ENCODE measurements at places on chromosomes 6 and 20. TPM values are rescaled to one million over a fixed set of nuclear protein-coding genes. Genes with fewer than 3 reads are reported as not detected.

The CST3 gene
- 458 TPM for polyA plus RNA-seq

The BPIFB1 gene
- not detected for polyA plus RNA-seq

The TRAPPC3L gene
- polyA plus RNA-seq = 0.17 TPM

The TRIM10 gene
- polyA plus RNA-seq = not detected

The HFE gene
- polyA plus RNA-seq = 23.5 TPM

The TOX2 gene
- polyA plus RNA-seq = 7.6 TPM

The XKR7 gene
- not detected for polyA plus RNA-seq

The NDUFAF5 gene
- polyA plus RNA-seq = 16.1 TPM

The CDC25B gene
- 68.1 TPM for polyA plus RNA-seq

The ANGPT4 gene
- polyA plus RNA-seq = not detected

The GABBR1 gene
- polyA plus RNA-seq = 14.5 TPM

The HSPA1B gene
- 42.8 TPM for polyA plus RNA-seq

GRCh38 chr6:56255349-56255748 lies 8.0 kb upstream of the COL21A1 start:
- DNase-seq = no peak

- DNase-seq = no peak
These were observed 61.0 kb downstream of the CEP162 start for GRCh38 chr6:84166395-84166794.

DNA sequence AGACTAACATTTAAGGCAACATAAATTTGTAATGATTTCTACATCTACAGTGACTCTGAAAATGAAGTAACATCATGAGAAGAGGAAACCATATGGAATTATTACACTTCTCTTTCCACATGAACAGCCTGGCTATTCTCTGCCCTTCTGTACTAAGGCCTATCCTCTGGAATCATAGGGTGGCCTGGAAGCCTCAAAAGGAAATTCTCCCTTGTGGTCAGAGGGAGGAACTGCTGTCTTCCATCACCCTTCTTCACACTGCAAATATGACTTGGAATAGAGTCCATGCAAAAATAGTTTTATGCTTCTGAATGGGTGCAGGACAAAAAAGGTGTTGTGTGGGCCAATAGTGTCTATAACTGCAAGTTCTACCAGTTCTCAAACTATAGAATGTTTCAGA lies 44.6 kb upstream of the SH3BGRL2 start:
- no peak for DNase-seq

DNA sequence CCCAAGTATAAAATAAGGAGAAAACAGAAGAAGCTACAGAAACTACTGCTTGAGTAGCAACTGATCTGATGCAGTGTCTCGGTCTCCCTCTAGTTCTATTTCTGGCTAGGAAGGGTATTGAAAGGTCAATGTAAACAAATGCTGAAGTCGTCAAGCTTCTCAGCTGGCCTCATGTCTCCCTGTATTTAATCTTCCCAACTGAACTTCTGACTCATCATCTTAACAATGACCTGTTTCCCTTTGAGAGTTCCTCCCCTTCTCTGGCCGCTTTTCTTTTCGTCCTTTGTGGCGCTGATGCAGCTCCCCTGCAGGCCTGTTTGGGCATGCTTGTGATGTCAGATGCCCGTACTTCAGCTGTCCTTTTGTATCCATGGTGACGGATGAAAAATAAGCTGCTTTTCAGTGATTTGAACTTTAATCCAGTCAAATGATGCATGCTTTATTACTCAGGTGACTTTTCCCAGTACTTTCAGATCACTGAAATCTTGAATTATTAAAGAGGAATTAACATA lies 7.8 kb upstream of the LCA5 start:
- peak; percentile 93 for DNase-seq

- DNase-seq = no peak
These were observed 407.7 kb downstream of the CDH26 start for GRCh38 chr20:60365882-60366281.

GRCh38 chr6:105382496-105382895 lies 20.4 kb downstream of the PREP start:
- no peak for DNase-seq

- no peak for DNase-seq
These were observed 74.6 kb downstream of the UTRN start for GRCh38 chr6:144359783-144360182.

DNA sequence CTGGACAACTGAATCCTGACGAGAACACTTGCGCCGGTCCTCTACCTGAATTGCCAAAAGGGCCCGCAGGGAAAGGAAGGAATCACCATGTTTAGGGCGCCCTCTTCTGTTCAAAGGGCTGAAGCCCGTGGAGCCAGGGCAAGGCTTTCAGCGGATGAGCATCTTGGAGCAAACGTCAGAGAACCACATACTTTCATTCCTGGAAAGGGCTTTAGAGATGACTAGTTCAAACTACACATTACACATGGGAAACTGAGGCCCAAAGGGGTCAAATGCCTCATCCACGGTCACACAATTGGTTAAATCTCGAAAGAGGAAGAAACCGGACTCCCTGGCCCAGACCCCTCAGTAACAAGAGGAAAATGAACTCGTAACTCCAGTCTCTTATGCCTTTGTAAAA lies 11.5 kb upstream of the ZNF133 start:
- no peak for DNase-seq

DNA sequence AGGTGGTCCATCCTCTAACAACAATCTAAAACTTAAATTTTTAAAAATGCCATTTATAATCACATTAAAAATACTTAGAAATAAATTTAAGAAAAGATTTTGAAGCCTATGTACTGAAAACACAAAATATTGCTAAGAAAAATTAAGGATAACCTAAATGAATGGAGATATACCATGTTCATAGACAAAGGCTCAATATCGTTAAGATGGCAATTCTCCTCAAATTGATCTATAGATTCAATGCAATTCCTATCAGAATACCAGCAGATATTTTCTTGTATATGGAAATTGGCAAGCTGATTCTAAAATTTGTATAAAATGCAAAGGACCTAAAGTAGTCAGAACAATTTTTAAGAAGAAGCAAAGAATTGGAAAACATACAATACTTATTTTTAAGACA lies 19.7 kb upstream of the UST start:
- DNase-seq = no peak

GRCh38 chr6:167589615-167589940 lies 237.1 kb upstream of the AFDN start:
- DNase-seq = no peak

GRCh38 chr6:147625946-147626345 lies 117.5 kb downstream of the SAMD5 start:
- DNase-seq = no peak

GRCh38 chr6:138115201-138115600 lies 8.0 kb upstream of the PERP start:
- no peak for DNase-seq

GRCh38 chr6:14828201-14828611 lies 417.7 kb upstream of the JARID2 start:
- no peak for DNase-seq

DNA sequence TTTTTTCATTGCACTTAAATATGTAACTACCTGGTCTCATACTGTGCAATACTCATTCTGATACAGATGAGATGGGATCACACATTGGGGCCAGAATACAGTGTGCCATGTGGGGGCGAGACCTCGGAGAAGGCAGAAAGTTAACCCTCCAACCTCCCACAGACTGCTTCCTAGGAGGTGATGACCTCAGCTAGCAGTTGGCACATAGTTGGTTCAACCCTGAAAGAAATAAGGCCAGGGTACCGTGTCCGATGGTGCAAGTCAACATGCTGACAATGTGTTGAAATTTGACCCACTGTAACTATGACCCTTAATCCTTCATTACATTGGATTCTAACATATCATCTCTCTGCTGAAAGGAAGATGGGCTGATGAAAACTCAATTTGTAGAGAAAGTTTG lies 61.9 kb downstream of the GJA10 start:
- DNase-seq = no peak

DNA sequence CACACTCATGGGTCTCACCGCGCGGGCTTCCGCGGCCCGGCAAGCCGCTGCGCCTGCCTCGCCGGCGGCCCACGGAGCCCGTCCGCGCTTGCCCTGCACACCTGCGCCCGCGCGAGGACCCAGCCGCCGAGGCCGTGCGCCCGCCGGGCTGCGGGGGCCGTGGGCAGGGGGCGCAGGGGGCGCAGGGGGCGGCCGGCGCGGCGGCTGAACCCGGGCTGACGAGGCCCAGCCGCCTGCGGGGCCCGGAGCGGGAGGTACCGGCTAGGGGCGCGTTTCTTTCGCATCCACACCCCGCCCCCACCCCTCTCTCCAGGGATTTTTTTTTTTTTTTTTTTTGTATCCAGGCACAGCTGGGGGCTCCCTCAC lies 43.8 kb upstream of the OSTM1 start:
- DNase-seq = no peak

DNA sequence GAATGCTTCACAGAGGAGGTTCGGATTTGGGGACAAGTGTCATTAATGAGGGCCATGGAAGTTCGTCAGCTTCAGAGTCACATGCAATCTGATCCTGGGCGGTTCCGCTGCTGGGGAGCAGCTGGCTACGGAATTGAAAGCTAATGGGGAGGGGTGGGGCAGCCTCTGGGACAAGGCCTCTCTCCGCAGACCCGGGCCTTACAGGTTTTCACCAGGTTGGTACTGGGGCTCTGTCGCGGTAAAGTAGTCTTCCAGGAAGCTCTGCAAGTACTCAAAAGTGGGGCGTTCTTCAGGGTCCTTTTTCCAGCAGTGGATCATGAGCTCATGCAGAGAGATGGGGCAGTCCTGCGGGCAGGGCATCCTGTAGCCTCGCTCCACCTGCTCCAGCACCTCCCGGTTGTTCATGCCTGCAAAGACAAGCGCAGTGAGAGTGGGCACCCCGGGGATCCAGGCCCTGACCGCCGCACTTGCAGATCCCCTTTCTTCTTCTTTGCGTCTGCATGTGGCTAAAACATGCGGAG lies 55.9 kb upstream of the TRAF3IP2 start:
- no peak for DNase-seq

- DNase-seq = no peak
These were observed 124.4 kb upstream of the RALGAPA2 start for GRCh38 chr20:20836836-20837235.

GRCh38 chr6:15442467-15442866 lies 196.6 kb downstream of the JARID2 start:
- no peak for DNase-seq

- no peak for DNase-seq
These were observed 35.2 kb downstream of the FAM184A start for GRCh38 chr6:119043265-119043664.

DNA sequence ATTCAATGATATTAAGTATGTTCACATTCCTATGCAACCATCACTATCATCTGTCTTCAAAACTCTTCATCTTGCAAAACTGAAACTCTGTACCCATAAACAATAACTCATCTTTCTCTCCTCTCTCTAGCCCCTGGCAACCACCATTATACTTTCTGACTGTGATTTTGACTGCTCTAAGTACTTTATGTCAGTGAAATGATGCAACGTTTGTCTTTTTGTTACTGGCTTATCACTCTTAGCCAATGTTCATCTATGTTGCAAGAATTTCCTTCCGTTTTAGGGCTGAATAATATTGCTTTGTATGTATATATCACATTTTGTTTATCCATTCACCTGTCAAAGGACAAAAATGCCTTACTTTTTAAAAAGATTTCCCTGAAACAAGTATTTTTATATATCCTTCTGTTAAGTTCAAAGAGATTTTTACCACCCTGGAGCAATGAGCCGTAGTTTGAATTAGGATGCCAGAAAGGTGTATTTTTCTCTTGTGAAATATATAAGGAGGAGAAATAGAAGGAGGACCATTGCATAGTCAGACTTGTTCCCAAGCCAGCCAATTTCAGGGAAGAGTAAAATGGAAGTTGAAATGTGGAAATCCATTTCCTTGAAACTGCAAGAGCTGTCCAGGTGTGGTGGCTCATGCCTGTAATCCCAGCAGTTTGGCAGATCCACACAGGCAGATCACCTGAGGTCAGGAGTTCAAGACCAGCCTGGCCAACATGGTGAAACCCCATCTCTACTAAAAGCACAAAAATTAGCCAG lies 4.0 kb upstream of the CGAS start:
- no peak for DNase-seq

DNA sequence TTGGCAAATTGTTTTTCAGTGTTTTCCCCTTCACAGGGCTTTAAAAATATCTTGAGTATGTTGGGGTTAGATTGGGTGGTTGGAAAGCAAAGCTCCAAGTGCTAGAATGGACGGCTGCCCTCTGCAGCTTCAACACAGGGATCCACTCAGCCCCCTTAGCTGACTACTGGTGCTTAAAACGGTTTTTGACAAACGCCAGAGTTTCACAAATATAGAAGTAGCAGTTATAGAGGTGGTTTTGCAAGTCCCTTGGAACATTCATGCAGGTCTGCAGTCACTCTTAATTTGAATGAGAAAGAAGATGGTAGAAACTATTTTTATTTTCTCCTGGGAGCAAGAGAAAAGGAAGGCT lies 175.9 kb downstream of the ARID1B start:
- no peak for DNase-seq

DNA sequence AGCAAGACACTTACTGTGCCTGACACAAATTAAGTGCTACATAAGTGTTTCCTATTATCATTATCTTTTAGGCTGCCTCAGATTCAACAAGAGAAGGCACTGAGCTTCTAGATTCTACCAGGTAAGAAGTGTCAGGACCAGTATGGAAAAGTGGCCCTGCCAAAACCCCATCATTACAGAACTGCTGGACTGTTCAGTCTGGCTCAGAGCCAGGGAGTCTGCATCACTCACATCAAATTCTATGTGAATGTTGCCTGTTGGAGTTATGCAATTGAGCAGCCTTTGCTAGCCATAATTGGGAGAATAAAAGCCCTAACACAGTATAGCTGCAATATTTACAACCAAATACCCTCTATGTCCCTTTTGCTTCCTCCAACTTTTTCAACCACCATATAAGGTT lies 70.9 kb downstream of the ATG5 start:
- DNase-seq = no peak

DNA sequence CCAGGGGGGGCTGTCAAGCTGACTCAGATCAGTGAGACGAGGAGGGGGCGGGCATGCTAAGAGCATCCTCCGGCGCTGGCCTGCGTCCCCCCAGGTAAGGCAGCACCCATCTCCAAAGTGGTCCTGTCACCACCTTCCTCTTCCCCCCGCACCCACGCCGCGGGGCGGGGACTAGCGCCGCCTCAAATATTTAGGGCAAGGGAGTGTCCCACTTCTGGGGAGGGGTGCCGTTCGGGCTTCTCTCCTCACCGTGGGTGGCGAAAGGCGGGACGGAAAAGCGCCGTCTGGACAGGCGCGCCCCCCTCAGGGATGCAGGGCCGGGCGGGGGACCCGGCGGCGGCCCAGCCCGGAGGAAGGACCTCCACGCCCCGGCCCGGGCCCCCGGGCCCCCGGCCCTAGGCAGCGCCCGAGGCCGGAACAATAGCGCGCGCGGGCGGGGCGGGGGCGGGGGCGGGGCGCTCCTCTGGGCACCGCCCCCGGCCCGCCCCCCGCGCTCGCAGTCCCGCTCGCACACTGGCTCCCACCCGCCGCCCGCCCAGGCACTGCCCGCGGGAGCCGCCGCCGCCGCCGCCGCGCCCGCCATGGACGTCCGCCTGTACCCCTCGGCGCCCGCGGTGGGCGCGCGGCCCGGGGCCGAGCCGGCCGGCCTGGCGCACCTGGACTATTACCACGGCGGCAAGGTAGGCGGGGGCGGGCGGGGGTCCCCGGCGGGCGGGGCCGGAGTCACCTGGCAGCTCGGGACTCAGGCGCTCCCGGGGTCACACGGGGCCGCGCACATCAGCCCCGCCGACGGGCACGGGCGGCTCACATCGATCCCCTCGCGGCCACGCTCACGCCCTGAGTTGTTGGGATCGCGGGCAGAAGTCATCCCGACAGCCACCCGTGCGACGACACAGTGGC lies at the start of gene TOX2:
Gene TOX2 (plus strand): TSS at position 542 of the 900 bp plus-strand sequence. CDS start 40 bp downstream, at position 582.
- no peak for DNase-seq

All from BJ (cell line).